ENCODE measurements at places on chromosomes 16 and 17. TPM values are rescaled to one million over a fixed set of nuclear protein-coding genes. Genes with fewer than 3 reads are reported as not detected.

The GSDMA gene
- 2.1 TPM for total RNA-seq

The SHBG gene
- not detected for total RNA-seq

The SMIM5 gene
- 1.5 TPM for total RNA-seq

GRCh38 chr16:75192606-75193264 is 14.2 kb downstream of the CTRB2 start:
- H3K36me3 ChIP-seq, result no peaks in the 10 kb centered on the region

- H3K27ac ChIP-seq, result no peak overlapping the region
- H3K27me3 ChIP-seq, result no peaks in the 10 kb centered on the region
- H3K4me3 ChIP-seq, result no peak overlapping the region
- H3K36me3 ChIP-seq, result peaks cover 7% of the 10 kb centered on the region
- no peaks in the 10 kb centered on the region for H3K4me1 ChIP-seq
Measured at GRCh38 chr16:47236716-47237115, 93.0 kb upstream of the NETO2 start.

DNA sequence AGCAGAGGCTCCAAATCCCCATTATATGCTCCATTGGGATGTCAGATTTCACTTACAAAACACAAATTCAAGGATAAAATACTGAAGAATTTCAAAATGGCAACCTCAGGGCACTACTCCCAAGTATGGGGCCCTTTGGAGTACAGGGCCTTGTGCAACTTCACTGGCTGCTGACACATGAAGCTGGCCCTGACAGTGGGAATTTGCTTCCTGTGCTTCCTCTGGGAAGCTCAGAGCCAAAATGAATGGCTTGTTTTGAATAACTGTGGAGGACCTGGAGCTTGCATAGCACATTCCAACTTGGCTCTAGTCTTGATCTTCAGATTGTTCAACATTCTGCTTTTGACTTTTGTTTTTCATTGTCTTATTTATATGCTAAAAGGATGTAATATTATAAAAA is 52.3 kb upstream of the HNF1B start:
- no peak overlapping the region for H3K27ac ChIP-seq
- H3K4me3 ChIP-seq, result no peak overlapping the region
- no peaks in the 10 kb centered on the region for H3K36me3 ChIP-seq
- no peak for DNase-seq
- no peaks in the 10 kb centered on the region for H3K27me3 ChIP-seq

DNA sequence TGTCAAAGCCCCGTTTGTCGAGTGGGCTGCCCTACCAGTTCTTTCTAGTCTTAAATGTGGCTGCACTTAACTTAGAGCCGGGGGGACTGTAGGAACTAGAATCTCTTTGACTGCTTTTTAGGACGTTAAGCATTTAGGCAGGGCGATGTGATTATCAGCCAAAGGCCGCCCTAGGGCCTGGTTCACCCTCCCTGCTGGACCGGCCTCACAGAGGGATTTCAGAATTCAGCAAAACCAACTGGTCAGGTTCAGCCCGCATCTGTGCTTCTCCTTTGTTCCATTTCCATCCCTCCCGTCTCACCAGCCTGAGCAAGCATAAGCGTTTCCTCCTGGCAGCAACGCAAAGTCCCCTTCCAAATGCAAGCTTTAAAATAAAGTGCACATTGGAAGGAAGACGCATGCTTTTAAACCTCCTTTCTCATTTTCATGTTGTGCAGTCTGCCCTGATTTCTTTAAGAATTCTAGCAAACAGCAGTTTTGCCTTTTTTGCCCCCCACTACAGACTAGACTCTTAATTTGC is 16.5 kb upstream of the NAT9 start:
- peaks cover 48% of the 10 kb centered on the region for H3K36me3 ChIP-seq
- no peak overlapping the region for H3K4me3 ChIP-seq
- peaks cover 21% of the 10 kb centered on the region for H3K4me1 ChIP-seq
- no peaks in the 10 kb centered on the region for H3K27me3 ChIP-seq
- DNase-seq, result no peak
- H3K27ac ChIP-seq, result no peak overlapping the region

DNA sequence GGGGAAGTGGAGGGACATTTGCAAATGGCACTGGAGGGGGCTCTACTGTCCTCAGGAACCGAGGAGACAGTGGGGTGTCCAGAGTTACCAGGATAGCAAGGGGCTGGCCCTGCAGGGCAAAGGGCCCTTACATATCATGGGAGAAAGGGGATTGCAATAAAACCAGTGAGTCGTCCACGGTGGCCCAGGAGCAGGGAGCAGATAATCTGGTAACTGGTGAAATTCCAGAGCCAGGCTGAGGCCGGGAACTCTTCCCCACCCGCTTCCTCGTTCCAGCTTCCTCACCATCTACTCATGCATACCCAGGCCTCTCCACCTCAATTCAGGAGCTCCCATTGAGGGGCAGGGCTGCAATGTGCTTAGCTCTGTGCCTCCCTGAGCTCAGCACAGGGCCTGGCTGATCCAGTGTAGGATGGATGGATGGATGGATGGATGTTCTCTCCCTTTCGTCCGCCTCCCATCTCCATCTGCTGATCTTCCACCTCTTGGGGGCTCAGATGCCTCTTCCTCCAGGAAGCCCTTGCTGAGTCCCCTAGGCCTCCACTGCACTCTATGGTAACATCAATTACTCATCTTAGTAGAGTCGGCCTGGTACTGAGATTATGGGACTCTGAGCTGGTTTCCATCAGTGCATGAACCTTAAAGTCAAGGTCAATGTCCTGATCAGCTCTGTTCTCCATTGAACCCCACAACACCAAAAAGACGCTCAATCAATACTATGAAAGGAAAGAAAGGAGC is 41.2 kb upstream of the NDRG4 start:
- DNase-seq, result no peak
- H3K27ac ChIP-seq, result no peak overlapping the region
- peaks cover 6% of the 10 kb centered on the region for H3K27me3 ChIP-seq
- H3K36me3 ChIP-seq, result no peaks in the 10 kb centered on the region

- peaks cover 6% of the 10 kb centered on the region for H3K4me1 ChIP-seq
- H3K36me3 ChIP-seq, result no peaks in the 10 kb centered on the region
- no peak overlapping the region for H3K27ac ChIP-seq
- H3K4me3 ChIP-seq, result no peak overlapping the region
Measured at GRCh38 chr16:14405611-14406537, 224.2 kb downstream of the PARN start.

DNA sequence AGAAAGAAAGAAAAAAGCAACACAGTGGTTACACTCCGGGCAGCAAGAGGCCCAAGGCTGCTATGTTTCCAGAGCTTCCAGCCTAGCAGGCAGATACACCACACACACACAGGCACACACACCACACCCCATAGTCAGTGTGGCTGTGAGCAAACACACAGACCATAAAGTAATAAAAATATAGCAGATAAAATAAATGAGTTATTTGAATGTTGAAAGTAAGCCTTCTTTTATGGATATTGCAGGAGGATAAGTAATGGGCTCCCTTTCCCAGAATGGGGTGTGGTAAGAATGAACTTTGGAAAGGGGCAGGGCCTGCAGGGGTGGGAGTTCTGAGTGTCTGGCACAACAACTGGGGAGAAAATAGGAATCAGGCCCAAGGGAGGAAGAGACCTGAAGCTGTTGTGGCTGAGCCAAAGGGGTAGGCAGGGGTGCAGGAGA is 4.8 kb upstream of the CDK5RAP3 start:
- H3K27me3 ChIP-seq, result no peaks in the 10 kb centered on the region
- H3K36me3 ChIP-seq, result no peaks in the 10 kb centered on the region
- no peak overlapping the region for H3K4me3 ChIP-seq
- DNase-seq, result no peak
- no peak overlapping the region for H3K27ac ChIP-seq
- peaks cover 8% of the 10 kb centered on the region for H3K4me1 ChIP-seq

GRCh38 chr16:55473587-55473986 is 5.4 kb upstream of the MMP2 start:
- H3K27ac ChIP-seq, result no peak overlapping the region
- no peaks in the 10 kb centered on the region for H3K27me3 ChIP-seq
- no peak for DNase-seq
- no peaks in the 10 kb centered on the region for H3K4me1 ChIP-seq
- no peaks in the 10 kb centered on the region for H3K36me3 ChIP-seq

DNA sequence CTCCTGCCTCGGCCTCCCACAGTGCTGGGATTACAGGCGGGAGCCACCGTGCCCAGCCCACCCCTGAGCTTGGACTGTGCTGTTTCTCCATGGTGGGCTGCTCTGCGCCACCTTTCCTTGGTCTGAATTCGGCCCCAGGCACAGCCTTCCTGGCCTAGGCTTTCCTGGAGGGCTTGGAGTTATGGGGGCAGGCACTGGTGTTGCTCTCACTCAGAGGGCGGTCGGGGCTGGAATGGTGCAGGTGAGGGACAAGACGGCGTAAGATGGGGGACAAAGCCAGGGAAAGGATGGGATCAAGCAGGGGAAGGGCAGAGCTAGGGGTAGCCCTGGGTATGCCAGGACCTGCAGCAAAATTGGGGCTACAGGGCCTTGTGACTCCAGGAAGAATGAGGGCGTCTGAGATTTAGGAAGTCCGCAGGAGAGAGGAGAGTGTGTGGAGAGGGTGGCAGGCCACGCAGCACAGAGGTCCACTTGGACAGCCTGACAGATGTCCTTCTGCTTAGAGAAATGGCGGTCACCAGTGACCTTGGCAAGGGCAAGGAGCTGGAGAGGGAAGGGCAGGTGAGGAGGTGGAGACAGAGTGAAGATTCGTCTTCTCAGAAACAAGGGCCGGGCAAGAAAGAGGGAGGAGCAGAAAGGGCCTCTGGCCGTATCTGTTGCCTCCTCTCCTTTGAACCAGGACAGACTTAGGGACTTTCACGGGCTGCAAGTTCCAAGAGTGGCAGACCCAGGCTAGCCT is 1.6 kb upstream of the ATP6V0C start:
- H3K4me1 ChIP-seq, result peaks cover 74% of the 10 kb centered on the region
- H3K36me3 ChIP-seq, result peaks cover 1% of the 10 kb centered on the region
- no peak overlapping the region for H3K4me3 ChIP-seq
- no peak for DNase-seq
- H3K27me3 ChIP-seq, result no peaks in the 10 kb centered on the region

GRCh38 chr16:89009343-89010209 is 32.6 kb upstream of the CBFA2T3 start:
- no peak overlapping the region for H3K4me3 ChIP-seq
- peak; percentile 72 for DNase-seq
- no peaks in the 10 kb centered on the region for H3K36me3 ChIP-seq
- no peak overlapping the region for H3K27ac ChIP-seq
- peaks cover under 1% of the 10 kb centered on the region for H3K4me1 ChIP-seq
- peaks cover 4% of the 10 kb centered on the region for H3K27me3 ChIP-seq

DNA sequence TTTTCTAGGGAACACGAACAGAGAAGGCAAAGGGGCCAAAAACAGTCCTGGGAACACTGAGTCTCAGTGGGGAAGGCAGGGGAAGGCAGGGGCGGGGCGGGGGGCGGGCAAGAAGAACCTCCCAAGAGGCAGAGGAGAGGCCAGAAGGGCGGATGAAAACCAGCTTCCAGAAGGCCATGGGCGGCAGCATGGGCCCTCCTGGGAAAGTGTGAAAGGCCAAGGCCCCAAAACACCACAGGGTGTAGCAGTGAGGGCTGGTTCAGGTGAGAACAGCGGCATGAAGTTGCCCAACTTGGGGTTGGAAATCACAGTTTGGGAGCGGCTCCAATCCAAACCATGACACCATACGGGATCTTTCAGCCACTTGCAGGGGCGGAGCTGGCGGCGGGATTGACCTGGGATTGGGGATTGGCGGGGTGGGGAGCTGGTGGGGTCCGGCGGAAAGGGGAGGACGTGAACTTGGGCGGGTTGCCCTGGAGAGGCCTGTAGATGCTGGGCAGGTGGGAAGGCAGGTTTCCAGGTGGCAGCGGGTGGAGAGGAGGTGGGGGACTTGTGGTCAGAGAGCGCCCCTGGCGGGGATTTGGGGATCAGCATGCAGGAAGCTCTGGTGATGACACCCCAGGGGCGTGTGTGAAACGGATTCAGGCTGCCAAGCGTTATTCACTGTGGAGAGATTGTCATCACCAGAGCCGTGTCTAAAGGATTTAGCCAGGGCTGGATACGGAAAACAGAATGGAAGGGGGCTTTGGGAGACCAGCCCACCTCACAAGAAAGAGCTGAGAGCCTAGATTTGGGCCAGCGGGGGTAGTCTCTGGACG is 80.9 kb downstream of the ARHGAP23 start:
- H3K4me1 ChIP-seq, result peaks cover 6% of the 10 kb centered on the region
- no peak overlapping the region for H3K4me3 ChIP-seq
- peak; percentile 50 for DNase-seq
- H3K27me3 ChIP-seq, result peaks cover 22% of the 10 kb centered on the region

DNA sequence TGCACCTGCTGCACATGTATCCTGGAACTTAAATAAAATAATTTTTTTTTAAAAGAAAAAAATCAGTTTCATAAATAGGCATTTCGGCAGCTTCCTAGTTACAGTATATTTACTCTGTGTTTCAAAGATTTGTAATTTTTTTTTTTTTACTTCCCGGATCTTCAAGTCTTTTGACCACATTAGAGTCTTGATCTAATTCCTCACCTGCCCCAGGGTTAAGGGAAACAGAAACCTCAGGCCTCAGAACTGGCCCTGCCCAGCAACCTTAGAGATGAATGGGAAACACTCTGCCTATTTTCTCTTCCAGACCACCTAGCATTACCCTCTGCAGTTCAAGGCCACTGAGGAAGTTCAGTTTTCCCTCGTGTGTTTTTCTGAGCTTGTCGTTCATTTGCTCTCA is 304.0 kb downstream of the MAF start:
- no peaks in the 10 kb centered on the region for H3K27me3 ChIP-seq
- H3K4me3 ChIP-seq, result no peak overlapping the region
- peaks cover 4% of the 10 kb centered on the region for H3K4me1 ChIP-seq
- DNase-seq, result no peak

DNA sequence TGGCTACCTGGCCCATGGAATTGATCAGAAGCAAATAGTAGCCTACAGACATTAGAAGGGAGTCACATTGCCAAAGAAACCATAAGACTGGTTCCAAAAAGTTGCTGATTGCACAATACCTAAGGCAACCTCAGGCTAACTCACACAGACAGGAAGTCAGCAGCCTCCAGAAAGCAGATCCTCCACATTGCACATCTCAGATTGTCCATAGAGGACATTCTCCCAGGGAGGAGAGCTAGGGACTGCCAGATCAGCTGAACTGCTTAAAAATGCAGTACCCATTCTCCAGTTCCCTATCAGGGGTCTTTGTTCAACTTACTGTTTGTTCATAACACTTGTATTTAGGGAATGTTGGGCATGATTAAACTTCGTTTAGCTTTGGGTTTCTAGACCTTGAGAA is 4.2 kb downstream of the CCL3 start:
- peak overlapping the region; percentile 85 for H3K27ac ChIP-seq
- H3K4me3 ChIP-seq, result no peak overlapping the region
- H3K4me1 ChIP-seq, result peaks cover 76% of the 10 kb centered on the region
- no peaks in the 10 kb centered on the region for H3K27me3 ChIP-seq
